ENCODE measurements at places on chromosomes 6 and 20.
A peak's percentile ranks its signal among the peaks of the same experiment; 100 is the strongest.

DNA sequence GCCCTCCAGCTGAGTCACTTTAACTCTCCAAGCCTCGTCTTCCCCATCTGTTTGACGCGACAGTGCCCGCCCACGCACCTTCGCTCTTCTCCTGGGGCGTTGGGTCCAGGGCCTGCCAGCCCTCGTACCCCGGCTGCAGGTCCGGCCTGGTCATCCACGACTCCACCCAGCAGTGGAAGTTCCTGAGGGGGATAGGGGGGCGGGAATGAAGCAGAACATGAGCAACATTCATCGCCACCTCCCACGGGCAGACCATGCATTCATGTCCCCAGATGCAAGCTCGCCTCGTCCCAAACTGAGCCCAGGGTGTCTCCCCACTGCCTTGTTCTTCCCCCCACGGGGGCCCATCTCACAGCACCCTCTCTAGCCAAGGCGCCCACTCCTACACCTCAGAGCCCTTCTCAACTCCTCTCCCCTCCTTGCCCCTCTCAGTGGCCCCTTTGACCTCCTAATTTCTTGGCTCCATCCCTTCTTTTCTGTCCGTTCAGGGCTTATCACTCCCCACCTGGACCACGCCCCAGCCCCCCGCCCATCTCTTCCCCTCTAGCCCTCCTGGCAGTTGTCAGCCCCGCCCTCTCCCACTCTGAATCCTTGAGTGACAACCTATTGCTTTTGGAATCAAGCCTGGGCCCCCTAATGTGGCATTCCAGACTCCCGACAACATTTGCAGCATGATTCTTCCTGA lies 23.7 kb downstream of the TGM2 start:
- DNase-seq, result no peak

GRCh38 chr20:19205981-19206396 lies 6.5 kb upstream of the SLC24A3 start:
- DNase-seq, result peak; percentile 78

- no peak for DNase-seq
These were observed 45.8 kb upstream of the ARHGAP18 start for GRCh38 chr6:129755787-129756186.

- no peak for DNase-seq
These were observed 59.5 kb upstream of the BMP2 start for GRCh38 chr20:6708010-6708409.

GRCh38 chr20:58531063-58531462 lies 15.9 kb upstream of the APCDD1L start:
- DNase-seq, result no peak

DNA sequence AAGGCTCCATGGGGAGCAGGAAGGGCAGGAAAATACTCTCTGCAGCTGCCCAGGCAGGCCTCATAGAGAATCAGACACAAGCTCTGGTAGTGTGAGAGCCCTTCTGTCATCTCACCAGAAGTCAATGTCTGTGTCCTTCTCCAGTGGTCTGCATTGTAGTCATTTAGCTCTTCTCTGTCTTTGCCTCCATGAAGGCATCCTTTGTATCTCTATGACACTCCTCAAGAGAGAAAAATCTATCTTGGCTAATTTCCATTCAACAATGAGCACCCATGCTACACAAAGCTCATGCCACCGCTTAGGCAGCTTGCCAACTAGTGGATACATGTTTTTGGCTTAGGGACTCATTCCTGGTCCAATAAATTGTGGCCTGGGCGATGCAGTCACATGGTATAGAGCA lies 92.1 kb downstream of the RNF217 start:
- no peak for DNase-seq

DNA sequence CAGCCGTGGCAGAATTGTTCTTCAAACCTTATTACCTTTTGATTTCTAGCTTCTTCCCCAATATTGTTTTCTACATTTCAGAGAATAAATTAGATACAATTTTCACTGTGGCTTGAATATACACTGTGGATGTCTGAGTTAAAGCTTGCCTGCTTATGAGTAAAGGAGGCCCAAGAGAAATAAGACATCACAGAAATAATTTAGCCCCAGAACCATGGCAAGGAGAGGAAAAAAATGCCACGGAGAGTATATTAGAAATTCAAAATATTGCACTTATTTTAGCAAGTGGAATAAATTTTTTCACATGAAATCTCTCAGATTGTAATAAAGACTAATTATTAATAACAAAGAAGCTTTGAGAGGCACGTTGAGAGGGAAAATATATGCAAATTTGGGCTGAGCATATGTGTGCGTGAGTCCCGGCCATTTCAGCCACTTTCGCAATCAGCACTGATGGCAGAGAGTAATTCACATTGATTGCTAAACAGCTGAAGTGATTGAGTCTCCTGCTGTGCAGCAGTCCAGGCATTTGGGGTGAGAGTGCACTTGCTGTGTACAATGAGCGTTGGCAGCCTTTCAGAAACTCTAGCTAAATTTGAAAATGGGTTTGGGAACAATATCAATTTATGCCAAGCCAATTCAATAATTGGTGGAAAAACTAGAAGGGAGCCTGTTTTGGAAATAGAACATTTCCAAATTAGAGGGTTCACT lies 596.0 kb downstream of the EPM2A start:
- DNase-seq, result no peak

- no peak for DNase-seq
These were observed 3.6 kb upstream of the CYP24A1 start for GRCh38 chr20:54177378-54177777.

DNA sequence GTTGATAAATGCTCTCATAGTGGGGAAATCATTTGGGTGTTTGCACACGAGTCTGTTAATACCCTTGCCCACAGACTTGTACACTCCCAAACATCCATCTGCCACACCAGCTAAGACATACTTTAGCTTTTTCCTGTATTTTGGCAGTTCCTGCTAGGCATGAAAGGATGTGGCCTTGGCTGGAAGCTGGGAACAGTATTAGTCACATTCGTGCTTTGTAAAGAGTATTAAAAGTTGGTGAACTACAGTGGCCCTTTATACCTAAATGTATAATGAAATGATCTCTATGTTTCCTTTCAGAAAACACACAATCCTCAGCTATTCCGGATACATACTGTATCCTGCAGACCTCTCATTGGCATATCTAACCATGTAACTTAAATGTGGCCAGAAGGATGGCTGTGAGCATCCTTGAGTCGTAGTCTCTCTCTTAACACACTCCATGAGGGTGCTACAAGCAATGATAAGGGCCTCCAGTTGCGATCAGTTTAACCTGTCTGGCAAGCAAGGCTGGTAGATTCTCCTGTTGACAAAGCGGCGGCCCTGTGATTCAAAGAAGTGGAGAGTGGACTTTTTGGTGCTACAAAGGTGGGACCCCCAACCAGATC lies 1.5 kb downstream of the LEMD2 start:
- no peak for DNase-seq

GRCh38 chr20:50360218-50360672 lies 149.9 kb upstream of the PTPN1 start:
- DNase-seq, result no peak

DNA sequence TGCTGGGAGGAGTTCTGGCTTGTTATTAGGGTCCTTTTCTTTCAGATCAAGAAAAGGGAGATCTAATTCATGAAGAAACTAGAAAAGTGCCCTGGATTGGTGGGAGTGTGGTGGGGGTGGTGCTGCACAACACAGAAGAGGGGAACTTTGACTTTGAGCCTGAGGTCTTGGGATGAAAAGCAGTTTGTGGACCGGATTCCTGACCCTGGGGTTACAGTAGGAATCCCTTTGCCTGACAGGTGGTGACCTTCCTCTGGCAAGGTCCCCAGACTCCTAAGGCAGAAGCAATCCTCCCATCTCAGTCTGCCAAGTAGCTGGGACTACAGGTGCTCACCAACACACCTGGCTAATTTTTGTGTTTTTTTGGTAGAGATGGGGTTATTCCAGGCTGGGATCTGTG lies 45.3 kb upstream of the IER3 start:
- no peak for DNase-seq

DNA sequence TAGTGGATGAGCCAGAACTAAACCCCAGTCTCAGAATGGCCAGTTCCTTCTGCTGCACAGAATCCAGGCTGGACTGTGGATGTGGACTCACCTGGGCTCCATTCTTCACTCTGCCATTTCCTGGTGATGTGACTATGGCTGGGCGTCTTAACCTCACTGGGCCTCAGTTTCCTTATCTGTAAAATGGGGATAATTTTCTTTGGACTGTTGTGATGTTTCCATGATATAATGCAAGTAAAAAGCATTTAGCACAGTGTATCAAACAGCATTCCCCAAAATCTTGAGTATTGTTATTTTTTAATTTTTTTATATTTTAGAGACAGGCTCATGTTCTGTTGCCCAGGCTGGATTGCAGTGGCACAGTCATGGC lies 5.9 kb upstream of the IP6K3 start:
- no peak for DNase-seq

DNA sequence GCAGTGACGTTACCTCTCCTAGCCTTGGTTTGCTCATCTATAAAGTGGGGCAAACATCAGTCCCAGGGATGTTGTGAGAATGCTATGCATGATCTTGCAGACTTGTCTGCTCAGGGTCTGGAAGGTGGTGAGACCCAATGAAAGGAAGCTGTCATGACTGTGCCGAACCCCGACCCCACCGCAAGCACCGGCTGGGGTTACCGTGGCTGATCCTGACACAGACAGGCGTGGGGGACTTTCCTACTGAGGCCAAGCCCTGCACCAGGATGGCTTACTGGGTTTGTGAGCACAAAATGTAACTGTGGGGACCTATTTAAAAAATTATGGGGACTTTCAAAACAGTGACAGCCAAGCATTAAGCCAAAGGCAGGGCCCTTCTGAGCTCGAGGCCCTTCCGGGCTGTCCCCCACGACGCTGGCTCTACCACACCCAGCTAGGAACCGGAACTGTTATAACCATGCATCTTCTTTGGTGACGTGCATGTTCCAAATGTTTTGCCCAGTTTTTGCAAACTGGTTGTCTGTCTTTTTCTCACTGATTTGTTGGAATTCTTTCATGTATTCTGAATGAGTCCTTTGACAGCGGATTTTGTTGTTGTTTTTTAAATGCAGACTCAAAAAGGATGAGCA lies 76.6 kb upstream of the PMEPA1 start:
- DNase-seq, result no peak
